Stimulated activated naive CD8-positive, alpha-beta T cell treated with anti-CD3 and anti-CD28 coated beads, Interleukin-15, Interleukin-2, amounts not matched to agents 100 U/mL and 50 U/mL, for 24 hours (primary cell): ENCODE measurements at places on chromosomes 11 and 22.

DNA sequence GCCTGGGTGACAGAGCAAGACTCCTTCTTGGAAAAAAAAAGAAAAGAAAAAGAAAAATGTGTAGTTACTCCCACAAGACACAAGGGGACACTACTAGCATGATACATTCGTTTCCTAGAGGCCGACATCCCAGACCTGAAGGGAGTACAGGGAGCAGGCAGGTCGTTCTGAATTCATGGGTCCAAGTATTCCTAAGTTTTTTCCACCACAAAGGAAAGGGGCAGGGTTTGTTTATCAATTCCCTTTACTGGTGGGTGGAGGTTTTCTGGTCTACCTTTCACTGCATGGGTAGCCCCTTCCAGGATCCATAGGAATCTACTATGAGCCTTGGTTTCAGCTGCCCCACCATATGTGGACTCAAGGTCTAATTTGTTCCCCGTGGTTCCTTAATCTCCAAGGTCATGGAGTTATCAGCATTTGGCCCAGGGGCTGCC is 11.8 kb downstream of the TIGD3 start:
- DNase-seq, result no peak

GRCh38 chr11:93532281-93532789 is 10.9 kb downstream of the SMCO4 start:
- no peak for DNase-seq

- DNase-seq, result no peak
These were observed 252.8 kb upstream of the CTSC start for GRCh38 chr11:88590361-88590760.

DNA sequence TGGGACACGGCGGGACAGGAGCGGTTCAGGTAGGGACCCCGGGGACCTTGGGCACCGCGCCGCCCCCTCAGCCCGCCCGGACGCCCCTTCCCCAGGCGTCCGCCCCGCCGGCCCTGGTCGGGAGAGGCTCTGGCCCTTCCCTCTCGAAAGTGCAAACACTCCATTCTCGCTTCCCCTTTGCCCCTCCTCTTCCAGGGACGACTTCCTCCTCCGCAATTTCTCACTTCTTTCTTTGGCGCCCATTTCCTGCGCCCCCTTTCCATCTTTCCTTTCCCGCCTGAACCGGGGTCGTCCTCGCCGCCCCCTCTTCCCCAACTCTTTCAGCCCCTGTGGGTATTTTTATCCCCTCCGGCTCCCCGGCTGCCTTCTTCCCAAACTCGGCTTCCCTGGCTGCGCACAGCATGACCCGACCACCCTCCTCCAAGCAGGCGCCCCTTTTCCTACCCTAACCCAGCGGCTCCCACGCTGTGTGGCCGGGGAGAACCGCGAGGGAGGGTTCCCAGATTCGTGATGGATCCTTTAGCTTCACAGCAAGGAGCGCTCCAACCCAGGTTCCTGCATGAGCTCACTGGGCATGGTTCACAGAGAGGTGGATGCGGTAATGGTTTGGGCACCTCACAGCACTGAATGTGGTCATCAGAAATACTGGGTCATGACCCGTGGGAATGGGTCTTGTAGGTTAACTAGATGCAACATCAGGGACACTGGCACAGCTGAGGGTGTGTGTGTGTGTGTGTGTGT is 689 bp downstream of the RAB39A start:
- peak; percentile 6 for DNase-seq

GRCh38 chr11:72823105-72823804 is 9.0 kb downstream of the ATG16L2 start:
- no peak for DNase-seq

DNA sequence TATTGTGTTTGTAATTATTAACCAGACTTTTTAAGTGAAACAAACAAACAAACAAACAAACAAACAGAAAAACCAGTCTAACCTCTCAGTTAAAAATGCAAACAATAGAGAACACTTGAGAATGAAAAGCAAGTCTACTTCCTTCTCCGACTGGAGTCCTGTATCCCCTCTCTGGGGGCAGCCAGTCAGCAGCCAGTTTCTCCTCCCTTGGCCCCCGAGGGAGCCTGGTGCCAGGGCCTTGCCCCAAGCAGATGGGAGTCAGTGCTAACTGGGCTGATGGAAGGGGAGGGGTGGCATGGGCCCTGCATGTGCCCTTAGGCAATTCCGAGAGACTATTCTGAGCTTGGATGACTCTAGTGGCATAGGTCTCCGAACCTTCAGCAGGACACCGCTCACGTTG is 137.2 kb downstream of the GRIK4 start:
- DNase-seq, result no peak

DNA sequence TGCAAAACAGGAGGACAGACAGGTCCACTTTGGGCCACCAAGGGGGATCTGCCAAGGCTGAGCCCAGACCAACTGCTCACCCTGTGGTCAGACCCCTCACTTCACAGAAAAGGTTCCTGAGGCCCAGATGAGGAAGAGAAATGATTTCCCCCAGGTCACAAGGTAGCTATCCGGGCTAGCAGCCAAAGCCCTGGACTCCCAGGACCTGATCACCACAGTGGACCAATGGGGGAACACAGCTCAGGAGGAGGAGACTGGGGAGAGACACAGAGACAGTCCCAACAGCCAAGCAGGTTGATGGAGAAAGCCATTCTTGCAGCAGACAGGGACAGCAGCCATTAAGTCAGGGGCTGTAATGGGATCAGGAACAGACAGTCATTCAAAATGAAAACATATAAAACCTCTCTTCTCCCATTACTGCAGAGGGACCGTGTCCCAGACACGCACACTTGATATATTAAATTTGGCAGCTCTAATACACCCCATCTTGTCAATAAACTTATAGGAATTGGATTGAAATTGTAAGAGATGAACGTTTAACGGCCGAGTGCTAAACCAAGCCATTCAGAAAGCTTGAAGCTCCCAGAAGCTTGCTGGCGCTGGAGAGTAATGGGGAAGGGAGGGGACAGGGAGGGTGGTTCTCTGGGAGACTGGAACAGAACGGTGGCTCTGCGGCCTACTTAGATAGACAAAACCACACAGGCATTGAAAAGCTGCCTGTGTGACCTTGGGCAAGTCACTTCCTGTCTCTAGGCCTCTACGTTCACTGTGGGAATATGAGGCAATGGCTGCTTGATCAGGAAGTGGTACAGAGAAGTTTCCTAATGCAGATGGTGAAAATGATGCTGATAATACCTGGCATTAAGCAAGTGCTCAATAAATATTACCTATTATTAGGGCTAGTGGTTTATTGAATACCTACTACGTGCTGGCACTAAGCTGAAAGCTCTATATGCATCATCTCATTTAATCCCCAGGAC is 16.0 kb downstream of the ZMAT5 start:
- DNase-seq, result peak; percentile 10

- no peak for DNase-seq
These were observed 159 bp downstream of the FZD4 start for GRCh38 chr11:86955111-86955360.

DNA sequence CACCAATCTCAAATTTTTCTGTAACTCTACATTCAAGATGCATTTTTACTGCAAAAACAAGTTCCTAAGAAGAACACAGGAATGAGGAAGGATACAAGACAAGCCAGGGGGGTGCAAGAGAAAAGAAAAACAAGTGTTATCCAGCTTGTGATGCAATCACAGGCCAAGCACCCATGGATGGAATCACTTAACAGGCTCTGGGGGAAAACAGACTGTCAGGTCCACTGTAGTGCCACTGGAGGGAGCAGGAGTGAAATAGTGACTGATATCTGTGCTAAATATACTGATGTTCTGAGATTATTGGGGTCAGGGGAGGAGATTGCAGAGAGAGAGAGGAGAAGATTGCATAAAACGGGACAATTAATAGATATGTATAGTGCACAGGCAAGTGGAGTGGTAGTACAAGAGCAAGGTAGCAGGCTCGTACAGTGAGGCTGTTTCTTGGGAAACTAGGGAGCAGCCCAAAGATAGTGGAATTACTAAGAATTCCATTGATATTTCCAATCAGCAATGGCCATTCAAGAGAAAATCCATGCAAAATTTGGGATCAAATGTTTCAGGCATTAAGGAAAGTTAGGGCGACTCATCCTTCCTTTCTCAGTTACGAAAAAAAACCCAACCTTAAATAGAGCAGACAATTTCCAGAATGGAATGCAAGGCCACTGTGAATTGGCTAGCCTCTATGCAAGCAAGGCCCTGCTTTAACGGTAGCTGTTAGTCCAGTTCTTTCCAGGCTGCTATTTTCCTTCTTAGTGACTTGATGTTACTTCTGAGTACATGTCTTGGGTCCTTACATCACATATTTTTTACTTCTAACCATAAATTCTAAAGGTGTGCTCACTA is 52.2 kb upstream of the CEP126 start:
- no peak for DNase-seq

- no peak for DNase-seq
These were observed 42.4 kb upstream of the RASD2 start for GRCh38 chr22:35498026-35498800.

DNA sequence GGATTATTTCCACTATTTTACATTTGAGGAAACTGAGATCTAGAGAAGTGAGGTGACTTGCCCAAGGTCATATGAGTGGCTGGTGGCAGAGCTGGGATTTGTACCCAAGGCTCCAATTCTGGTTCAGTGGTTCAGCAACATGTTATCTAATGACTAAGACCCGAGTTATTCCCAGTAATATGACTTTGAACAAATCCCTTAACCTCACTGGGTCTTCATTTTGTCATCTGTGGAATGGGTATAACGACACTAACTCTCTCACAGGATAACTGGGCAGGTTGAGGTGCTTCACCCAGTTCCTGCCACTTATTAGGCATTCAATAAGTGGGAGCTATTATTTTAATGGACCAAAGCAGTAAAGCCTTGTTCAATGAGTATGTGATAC is 489 bp upstream of the OR2AT4 start:
- DNase-seq, result no peak

GRCh38 chr11:61712314-61712713 is 32.1 kb downstream of the DAGLA start:
- no peak for DNase-seq

- DNase-seq, result peak; percentile 66
These were observed 707 bp upstream of the FTH1 start for GRCh38 chr11:61967924-61968757.

- DNase-seq, result no peak
These were observed 1.2 kb upstream of the SLN start for GRCh38 chr11:107713009-107713408.

DNA sequence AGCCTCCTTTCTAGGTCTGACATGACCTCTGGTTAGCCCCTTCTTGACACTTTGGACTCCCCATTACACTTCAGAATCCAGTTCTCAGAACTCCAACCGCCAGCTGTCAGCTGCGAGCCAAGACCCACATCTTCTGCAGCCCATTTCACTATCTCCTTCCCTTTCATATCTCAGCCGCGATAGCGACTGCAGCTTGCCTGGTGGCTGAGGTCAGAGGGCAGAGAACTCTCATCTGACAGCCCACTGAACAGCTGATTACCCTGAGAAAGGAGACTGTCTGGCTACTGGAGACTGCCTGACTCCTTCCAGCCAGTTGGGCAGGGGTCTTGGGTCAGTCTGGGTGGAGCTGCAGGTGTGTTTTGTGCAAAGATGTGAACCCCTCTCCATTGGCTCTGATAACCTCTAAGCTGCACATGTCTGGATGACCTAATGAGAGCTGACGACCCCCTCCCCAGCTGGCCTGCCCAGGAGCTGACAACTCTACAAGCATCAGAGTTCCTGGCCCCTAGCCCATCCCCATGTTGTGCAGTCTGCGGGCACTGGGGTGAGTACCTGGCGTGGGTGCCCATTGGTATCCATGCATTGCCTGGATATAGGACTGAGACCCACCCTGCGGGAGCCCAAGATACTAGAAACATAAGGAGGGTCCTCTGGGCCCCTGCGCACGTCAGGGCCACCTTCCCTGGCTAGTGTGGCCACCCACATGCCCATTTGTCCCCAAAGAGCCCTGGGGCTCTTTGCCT is 1.1 kb downstream of the CHRM1 start:
- no peak for DNase-seq

GRCh38 chr11:18264035-18264434 is 2.0 kb upstream of the SAA1 start:
- no peak for DNase-seq

DNA sequence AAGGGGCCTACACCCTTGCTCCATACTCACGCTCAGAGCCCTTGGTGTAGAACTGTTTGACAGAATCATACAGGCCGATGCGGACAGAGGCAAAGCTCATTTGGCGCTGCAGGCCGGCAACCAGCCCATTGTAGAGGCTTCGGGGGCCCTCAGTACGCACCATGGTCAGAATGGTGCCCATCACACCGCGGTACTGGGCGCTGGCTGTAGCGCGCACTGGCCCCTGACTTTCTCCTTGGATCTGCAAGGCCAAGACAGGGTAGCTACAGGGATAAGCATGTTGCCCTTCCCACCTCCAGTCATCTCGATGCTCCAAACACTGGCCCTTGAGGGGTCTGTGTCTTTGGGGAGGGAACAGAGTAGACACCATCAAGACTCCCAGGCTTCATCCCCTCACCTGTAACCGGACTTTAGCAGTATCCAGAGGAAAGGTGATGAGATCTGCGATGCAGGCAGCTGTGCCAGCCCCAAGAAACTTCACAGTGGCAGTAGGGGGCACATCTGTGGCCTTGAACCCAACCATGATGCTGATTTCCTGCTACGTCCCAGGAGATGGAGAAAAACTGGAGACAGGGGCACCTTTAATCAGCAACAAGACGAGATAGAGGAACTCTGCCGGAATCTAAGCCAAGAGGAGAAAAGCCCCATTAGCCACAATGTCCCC is 4.7 kb downstream of the UCP2 start:
- no peak for DNase-seq

DNA sequence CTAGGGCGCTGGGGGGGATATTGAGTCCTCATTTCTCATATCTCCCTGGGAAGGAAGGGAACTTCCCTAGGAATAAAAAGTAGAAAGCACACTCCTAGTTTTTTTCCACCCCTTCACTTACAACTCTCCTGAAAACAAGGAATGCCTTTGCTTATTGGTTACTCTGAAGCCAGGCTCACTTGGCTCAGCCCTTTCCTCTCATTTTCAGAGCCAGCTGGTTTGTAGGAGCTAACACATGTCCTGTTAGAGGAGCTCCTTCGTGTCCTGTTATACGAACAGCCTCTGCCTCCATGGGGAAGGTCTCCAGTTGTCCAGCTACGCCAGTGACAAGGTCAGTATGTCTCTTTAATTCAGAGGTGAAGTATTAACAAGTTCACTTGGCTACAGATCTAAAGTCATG is 17.6 kb downstream of the ALKBH8 start:
- DNase-seq, result no peak

DNA sequence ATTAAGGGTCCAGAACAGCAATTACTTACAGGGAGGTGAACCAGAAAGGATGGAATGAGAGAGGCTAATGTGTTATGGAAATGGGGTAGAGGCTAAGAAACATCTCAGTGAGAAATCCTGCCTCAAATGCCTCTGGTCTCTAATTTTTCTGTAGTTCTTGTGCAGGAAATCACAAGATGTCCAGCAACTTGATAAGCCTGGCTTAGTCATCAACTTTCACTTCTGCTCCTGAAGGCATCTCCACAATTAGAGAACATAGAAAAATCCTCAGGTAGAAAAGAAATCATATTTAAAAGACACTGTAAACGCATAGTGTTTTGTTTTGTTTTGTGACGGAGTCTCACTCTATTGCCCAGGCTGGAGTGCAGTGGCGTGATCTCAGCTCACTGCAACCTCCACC is 18.7 kb downstream of the MRGPRX4 start:
- DNase-seq, result no peak
